ENCODE measurements at places on chromosomes 7 and 10.

DNA sequence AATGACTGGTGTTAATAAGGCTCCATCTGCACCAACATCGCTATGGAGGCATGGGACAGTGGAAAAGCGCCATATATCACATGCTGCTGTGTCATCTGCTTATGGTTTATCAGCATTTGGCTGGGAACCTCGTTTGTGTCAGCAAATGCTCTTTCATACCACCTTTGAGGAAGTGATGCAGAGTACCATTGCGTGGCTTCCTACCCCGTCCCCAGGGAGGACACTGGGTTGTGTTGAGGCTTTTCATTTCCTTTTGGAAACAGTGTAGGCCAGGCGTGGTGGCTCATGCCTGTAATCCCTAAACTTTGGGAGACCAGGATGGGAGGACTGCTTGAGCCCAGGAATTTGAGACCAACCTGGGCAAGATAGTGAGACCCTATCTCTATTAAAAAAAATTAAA, 6.8 kb downstream of the TACR2 start:
- no peak for DNase-seq

- DNase-seq = no peak
These were observed 114.8 kb downstream of the ANKRD30A start for GRCh38 chr10:37240223-37240622.

DNA sequence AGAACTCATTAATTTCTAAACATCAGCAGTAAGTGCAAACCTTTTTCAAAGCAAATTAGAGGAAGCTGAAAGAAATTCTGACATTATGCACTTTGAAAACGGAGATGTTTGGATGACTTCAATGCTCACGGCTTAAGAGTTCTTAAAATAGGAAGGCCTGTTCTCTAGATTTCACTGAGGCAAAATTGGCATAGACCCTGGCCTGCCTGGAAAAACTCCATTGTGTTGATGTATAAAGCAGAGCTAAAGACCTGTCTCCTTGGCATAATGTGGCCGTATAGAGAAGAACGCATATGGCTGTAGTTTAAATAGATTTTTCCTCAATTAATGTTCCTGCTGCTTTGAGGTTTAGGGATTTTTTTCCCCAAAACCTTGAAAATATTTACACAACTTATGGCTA, 24.5 kb upstream of the AGMO start:
- DNase-seq = no peak

DNA sequence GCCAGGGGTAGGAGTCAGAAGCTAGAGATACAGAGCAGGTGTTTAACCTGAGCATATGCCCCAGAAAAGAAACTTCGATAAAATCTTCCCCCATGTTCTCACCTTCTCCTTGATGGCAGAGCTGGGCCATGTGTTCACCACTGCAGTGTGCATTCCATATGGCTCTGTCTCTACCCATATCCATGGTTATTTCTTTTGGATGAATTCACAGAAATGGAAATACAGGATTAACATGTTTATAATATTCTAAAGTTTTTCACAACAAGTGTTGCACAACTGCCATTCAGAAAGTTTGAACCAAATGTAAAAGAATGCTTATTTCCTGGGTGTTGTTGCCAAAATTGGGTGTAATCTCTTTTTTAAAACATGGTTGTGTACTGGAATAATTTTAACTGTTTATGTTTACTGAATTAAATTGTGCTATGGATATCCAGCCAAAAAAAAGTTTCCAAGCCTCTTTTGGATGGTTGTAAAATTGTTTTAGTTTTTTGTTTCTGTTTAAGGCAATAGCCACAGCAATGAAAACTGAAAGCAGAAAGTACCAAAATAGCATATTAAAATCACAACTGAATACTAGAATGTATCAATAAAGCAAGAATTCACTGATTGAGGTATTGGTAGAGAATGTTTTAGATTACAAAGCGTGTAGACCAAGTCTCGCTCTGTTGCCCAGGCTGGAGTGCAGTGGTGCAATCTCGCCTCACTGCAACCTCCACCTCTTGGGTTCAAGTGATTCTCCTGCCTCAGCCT, 19.9 kb upstream of the CCNY start:
- DNase-seq = no peak

- DNase-seq = no peak
These were observed 13.1 kb downstream of the DPYSL4 start for GRCh38 chr10:132199854-132200311.

DNA sequence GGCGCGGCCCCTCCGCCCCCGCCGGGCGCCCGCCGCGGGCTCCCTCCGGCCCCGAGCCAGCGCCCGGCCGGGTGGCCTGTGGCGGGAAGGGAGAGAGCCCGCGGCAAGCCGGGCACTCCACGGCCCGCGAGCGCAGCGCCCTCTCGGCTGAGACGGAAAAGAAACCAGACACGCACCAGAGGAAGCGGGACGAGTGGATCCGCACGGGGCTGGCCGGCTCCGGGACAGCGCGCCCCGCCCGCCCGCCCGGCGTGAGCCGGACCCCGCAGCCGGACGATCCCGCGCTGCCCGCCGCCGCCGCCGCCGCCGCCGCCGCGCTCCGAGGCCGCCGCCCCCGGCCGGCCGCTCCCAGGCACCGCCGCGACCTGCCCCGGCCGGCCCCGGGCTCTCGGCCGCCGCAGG, 300 bp downstream of the ARHGAP21 start:
- DNase-seq = peak; percentile 76

DNA sequence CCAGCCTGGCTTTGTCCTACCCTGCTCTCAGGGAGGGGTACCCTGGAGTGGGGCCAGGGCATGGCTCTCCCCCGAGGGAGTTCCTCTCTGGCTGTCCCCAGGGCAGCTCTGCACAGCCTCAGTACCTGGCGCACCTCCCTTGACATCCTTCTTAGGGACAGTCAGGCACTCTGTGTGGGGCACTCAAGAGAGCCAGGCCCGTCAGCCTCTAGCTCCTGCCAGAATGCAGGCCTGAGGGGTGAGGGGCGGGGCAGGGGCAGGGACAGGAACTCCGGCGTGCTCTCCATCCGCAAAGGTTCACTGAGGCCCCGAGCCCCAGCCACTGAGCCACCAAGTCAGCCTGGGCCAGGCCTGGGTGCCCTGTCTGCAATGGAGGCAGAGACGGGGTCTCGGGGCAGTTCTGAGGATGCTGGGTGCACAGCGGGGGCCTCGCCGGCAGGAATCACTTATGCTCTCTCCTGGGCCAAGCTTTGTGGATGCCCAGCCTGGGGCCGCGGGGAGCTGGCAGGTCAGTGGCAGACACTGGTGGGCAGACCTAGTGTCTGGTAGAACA, 10.1 kb downstream of the LIMK1 start:
- DNase-seq = no peak

- no peak for DNase-seq
These were observed 1.0 kb upstream of the HOXA11 start for GRCh38 chr7:27185854-27186667.

Measured in iPS-NIHi11 (cell line).